Renal pelvis (tissue), 12 donors: ENCODE measurements at places on chromosomes 1 and 21. TPM values are rescaled to one million over a fixed set of nuclear protein-coding genes. Genes with fewer than 3 reads are reported as not detected.

- DNase-seq, result no peak
These were observed 122.3 kb upstream of the SLC44A3 start for GRCh38 chr1:94697839-94698238.

DNA sequence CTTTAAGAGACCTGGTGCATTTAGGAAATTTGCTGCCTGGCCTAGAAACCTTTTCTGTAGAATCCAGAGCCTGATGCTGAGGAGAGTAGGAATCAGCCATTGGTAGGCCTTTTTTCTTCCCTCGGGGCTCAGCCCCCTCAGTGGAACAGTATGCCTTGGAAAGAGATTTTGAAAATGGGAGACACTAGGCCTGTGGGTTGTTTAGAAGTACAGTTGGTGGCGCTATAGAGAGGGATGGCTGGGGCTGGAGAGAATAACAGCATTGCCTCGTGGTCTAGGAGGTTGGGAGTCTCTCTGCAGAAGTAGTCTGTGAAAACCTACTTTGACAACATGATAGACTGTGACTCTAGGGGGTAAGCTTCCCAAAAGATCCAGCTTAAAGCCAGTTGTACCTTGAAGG lies 8.2 kb downstream of the KIF2C start:
- DNase-seq, result no peak

- DNase-seq, result no peak
These were observed 47.9 kb downstream of the CDC7 start for GRCh38 chr1:91548376-91549040.

- no peak for DNase-seq
These were observed 60.1 kb downstream of the PKN2 start for GRCh38 chr1:88744142-88744541.

- no peak for DNase-seq
These were observed 488.0 kb upstream of the PLXNA2 start for GRCh38 chr1:208731981-208732821.

The OR2L3 gene
- polyA plus RNA-seq, result not detected

- DNase-seq, result no peak
These were observed 170.7 kb upstream of the POU3F1 start for GRCh38 chr1:38217316-38217715.

DNA sequence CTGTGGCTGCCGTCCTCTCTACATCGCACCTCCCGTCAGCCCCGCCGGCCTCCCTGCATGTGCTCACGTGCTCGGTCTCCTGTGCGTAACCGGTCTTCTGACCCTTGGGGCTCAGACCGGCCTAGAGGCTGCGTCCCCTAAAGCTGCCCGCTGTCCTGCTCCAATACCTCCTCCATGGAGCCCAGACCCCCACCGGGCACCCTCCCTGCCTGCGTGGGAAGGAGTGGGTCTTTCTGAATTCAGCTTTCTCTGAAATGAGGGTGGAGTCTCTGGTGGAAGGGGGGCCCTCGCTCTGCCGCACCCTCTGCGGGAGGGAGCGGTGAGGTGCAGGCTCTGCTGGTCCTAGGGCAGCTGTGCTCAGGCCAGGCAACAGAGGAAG lies 18.7 kb upstream of the POFUT2 start:
- DNase-seq, result no peak

GRCh38 chr21:34807881-34808568 lies 139.2 kb downstream of the CLIC6 start:
- no peak for DNase-seq

The RHCE gene
- 1.3 TPM for polyA plus RNA-seq

GRCh38 chr1:167276969-167277368 lies 56.3 kb downstream of the POU2F1 start:
- DNase-seq, result no peak

- DNase-seq, result no peak
These were observed 322.3 kb downstream of the DUSP10 start for GRCh38 chr1:221419513-221420095.

DNA sequence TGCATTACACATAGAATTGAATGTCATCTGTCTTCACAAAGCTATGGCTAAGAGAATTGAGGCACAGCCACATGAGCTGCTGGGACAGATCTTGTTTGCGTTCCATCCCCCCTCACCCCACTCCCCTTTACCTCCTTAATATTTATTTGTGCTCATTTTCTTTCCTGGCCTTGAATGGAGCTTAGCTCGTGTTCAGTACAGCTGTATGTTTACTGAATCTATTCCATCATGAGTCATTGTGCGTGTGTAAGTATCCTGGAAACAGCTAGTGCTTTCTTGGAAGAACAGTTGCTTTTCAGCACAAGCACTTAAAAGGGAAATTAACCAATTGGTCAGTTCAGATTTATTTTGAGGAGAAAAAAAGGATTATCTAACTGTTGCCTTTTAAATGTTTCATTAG lies 14.7 kb downstream of the PROX1 start:
- DNase-seq, result peak; percentile 35

GRCh38 chr1:110035236-110035752 lies 870 bp downstream of the STRIP1 start:
- peak; percentile 10 for DNase-seq

DNA sequence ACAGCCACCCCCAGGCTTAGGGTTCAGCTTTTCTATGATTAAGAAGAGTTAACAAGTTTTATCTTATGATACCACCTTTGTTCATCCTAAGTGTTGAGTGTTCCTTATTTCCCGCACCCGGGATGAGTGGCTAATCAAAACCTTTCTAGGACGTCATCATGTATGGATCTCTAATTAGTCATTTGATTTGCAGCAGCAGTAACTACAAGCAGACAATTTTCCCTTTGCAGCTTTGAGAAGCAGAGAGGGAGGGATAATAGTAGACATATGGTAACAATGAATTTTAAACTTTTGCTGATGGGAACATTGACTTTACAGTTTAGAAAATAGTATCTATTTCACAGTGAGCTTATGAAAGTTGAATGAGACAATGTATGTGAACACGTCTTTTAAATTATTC lies 30.8 kb upstream of the SLC35F3 start:
- no peak for DNase-seq

- peak; percentile 67 for DNase-seq
These were observed 80.7 kb downstream of the NID1 start for GRCh38 chr1:235984041-235984825.

The DNASE2B gene
- 0.09 TPM for polyA plus RNA-seq

DNA sequence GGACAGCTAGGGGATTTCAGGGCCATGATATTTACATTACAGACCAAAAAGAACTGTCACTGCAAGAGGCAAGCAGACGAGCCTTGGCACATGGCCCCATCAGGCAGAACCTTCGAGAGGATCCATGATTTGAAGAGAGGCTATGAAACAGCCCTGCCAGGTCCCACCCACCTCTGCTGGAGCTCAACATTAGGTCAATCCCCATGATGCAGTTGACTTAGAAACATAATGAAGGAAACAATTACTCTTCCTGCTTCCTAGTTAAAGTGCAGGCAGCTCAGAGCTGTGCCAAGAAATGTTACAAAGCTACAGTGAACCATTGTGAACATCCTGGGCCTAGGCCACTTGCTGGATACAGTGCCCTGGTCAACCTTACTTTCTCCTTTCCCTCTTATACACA lies 41.7 kb upstream of the PTCH2 start:
- no peak for DNase-seq

GRCh38 chr1:219587801-219588561 lies 24.9 kb downstream of the ZC3H11B start:
- no peak for DNase-seq

The DIO1 gene
- polyA plus RNA-seq, result 7.1 TPM

DNA sequence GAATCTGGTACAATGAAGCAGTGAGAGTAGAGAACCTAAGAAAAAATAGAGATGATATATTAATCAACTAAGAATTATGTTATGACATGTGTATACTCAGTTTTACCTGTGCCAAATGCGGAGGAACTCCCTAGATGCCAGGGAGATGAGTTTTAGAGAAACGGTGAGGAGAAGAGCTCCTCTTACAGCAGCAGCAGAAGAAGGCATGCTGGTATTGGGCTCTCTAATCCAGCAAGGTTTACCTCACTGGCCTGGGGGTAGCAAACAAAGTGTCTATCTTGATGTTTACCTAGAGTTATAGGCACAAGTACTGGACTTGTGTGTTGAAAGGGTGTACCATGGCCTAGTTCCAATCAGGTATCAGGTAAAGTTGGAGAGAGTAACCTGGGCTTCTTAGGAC lies 28.9 kb upstream of the DEPDC1 start:
- no peak for DNase-seq

The SMIM1 gene
- 26.5 TPM for polyA plus RNA-seq

DNA sequence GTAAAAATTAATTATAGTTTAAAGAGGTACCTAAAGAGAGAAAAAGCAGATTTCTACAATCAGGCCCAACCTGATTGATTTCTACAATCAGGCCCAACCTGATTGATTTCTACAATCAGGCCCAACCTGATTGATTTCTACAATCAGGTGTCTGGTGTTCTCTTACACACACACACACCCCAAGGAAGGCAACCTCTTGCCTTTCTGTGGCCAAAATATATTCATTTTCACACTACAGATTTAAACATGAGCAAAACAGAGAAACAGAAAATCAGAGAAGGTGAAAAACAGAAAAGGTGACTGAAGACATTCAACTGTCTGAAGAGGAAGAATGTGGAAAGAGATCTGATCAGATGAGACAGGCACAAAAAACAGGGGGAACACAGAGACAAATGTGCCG lies 104.5 kb downstream of the SMYD2 start:
- no peak for DNase-seq

- no peak for DNase-seq
These were observed 102.0 kb downstream of the IER5 start for GRCh38 chr1:181190364-181191035.

The UBXN10 gene
- polyA plus RNA-seq, result 6.0 TPM

The TNNT2 gene
- polyA plus RNA-seq, result 66.1 TPM

DNA sequence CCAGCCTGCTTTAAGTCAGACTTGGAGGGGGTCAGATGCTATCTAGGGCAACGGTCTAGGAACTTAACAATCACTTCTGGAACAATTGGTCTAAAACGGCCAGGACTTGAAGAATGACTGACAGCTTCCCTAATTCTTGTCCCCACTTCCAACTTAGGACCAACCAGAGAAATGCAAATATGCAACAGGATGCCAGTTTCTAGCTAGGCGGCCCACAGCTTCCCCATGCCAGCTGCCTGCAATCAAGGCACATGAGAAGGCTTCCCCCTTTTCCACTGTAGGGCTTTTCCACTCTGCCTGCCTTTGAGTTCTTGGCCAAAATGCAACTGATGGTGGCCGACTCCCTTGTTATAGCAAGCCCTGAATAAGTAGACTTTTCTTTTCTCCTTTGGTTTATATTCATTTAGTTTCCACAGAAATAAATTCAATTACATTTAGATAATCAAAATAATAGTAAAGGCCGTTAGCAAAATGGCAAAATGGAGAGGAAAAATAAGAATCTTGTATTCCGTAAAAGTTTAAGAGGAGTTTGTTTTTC lies 80.9 kb downstream of the BACH1 start:
- DNase-seq, result no peak

DNA sequence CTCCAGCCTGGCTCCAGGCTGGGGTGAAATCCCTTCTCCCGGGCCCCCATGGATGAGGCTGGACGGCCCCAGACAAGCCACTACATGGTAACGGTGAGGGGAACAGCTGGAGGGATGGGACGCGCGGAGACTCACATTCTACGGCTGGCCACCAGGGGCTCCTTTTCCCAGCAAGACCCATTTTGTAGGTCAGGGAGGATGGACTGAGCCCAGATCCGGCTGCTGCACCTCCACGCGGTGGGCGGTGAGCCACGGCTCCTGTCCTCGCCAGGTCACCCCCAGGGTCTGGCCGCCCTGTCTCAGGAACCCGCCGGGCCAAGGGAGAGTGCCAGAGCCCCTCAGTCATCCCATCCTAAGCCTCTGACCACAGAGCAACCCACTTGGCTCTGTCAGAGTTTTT lies 75.0 kb upstream of the ACTRT2 start:
- DNase-seq, result no peak

The OR2G6 gene
- polyA plus RNA-seq, result 0.05 TPM

- DNase-seq, result no peak
These were observed 36.1 kb upstream of the RUNX3 start for GRCh38 chr1:24966121-24966723.

DNA sequence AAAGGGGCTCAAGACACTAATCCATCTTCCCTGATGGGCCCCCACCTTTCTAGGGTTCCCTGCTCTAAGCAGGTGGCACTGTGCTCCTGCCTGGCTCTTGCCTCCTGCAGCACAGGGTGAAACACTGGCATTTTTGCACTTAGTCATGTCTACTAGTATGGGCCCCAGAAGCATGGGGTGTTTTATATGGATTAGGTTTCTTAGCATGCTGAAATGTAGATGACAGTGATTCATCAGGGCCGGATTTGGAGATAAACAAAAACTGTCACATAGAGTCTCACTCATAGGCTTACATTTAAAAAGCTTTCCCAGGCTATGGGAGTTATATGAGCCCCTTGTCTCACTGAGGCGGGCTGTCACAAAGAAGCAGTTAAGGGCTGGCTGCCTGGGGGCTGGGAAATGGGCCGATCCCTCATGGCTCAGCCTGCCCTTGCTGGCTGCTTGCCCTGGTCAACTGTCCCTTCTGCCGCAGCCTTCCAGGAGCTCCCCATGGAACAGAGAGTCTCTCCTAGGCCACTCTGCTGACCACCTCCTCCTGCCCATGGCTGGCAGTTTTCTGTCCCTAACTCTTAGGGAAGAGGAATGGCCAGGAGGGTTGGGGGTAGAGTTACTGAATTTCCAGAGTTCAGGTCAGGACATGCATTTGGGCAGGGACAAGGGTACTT lies 6.5 kb downstream of the GALNT2 start:
- no peak for DNase-seq

- DNase-seq, result no peak
These were observed 974.6 kb downstream of the TTLL7 start for GRCh38 chr1:83024251-83024767.

The ACTN2 gene
- 2.2 TPM for polyA plus RNA-seq

DNA sequence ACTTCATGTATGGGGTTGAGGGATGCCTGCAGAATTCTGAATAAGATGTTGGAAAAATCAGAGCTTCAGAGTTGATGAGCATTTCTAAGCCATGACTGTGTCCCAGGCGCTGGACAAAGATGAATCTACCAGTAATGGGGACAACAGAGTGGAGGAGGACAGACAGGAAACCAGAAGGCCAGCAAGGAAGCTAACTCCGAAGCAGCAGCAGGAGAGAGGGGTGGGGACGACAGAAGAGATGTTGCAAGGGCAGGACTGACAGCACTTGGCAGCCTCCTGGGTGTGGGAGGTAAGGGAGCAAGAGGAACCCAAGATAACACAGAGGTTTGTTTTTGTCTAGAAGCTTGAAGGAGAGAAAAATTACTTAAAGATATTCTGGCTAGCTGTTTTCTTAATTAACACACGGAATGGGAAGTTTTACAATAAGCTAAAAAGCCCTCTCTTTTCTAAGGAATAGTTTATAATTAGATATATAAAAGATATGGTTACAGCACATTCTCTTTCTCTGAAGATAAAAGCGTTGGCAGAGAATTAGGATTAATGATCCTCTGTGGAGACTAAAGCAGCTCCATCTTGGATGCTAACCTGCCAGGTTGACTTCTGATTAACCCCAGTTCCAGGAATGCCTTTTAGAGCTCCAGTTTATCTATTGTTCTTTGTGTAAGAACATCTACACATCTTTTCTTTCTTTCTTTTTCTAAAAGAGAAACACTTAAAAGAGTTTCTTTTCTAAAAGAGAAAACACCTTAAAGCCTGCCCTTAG lies 92.7 kb downstream of the TENT5C start:
- no peak for DNase-seq

The FALEC gene
- 0.36 TPM for polyA plus RNA-seq

The MYBPH gene
- polyA plus RNA-seq, result 0.57 TPM

- no peak for DNase-seq
These were observed 95.0 kb downstream of the SGIP1 start for GRCh38 chr1:66628926-66629325.

The TMPRSS3 gene
- polyA plus RNA-seq, result 1.3 TPM

GRCh38 chr1:23718482-23718881 lies 24.8 kb upstream of the ELOA start:
- peak; percentile 7 for DNase-seq
